Fibroblast of lung (primary cell): ENCODE measurements at places on chromosomes 1 and 21. TPM values are rescaled to one million over a fixed set of nuclear protein-coding genes. Genes with fewer than 3 reads are reported as not detected.

DNA sequence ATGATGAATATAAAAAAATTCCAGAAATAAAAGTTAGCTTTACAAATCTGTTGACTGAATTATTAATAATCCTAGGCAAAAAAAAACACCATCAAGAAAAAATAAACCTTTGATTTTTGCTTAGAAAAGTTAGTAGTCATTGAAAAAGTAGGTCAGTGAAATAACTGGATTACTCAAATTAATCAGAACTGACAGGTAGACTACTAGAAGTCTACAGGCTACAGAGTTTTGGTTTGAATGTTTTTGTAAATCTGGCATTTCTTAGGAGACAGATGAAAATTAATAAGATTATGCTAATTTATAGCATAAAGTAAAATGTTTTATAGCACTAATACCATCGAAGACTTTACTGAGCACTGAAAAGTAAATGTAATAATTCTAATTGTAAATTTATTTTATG, 511.9 kb downstream of the PTPRC start:
- H3K27ac ChIP-seq = no peak overlapping the region
- H3K4me3 ChIP-seq = no peak overlapping the region
- no peaks in the 10 kb centered on the region for H3K27me3 ChIP-seq
- no peak for DNase-seq
- no peaks in the 10 kb centered on the region for H3K36me3 ChIP-seq

DNA sequence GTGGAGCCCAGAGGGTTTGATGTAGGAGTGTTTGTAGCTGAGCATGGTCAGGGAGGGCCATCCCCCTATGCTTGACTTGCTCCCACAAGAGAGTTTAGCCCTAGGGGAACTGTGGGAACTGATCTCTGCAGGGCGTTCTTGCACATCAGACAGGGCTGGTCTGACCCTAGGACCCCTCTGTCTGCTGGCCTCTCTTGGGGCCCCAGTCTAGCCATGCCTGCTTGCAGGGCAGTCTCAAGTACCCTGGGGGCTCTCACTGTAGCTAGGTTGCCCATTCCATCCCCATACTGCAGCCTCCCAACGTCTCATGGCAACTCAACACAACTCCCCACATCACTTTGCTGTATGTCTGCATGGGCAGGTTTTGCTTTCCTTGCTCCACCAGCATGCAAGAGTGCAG, 1250.7 kb upstream of the B3GALT2 start:
- no peaks in the 10 kb centered on the region for H3K27me3 ChIP-seq
- no peak overlapping the region for H3K27ac ChIP-seq
- DNase-seq = no peak
- H3K4me3 ChIP-seq = no peak overlapping the region
- no peaks in the 10 kb centered on the region for H3K36me3 ChIP-seq

DNA sequence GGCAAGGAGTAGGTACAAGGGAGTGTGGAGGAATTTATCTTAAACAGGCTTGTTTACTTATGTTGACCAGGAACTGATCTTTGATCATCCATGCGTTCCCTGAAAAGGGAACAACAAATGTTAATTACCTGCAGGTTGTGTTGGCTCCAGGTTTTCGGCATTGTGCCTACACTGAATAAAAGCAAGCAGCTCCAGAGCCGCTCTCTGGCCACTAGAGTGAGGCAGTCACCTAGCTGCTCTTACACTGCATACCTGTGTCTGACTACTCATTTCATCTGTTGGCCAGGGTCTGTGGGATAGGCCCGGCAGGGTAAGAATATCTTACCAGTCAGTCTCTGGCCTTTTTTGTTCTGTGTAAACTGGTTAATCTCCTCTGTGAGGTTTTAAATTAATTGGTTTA, 183.6 kb downstream of the HFM1 start:
- no peak for DNase-seq
- no peaks in the 10 kb centered on the region for H3K4me1 ChIP-seq
- no peak overlapping the region for H3K27ac ChIP-seq
- no peak overlapping the region for H3K4me3 ChIP-seq
- no peaks in the 10 kb centered on the region for H3K36me3 ChIP-seq

- H3K36me3 ChIP-seq = no peaks in the 10 kb centered on the region
- peaks cover 4% of the 10 kb centered on the region for H3K4me1 ChIP-seq
- DNase-seq = no peak
- H3K27ac ChIP-seq = no peak overlapping the region
- no peaks in the 10 kb centered on the region for H3K27me3 ChIP-seq
- no peak overlapping the region for H3K4me3 ChIP-seq
These were observed 45.3 kb downstream of the PIK3CD start for GRCh38 chr1:9696793-9697192.

Gene S100A14
- 0.26 and 0.33 TPM in 2 replicates for total RNA-seq

Gene BLACAT1
- not detected in 2 replicates for total RNA-seq

Gene INKA2
- total RNA-seq = 3.5 and 3.9 TPM in 2 replicates
